ENCODE measurements at places on chromosomes 2 and 18.

DNA sequence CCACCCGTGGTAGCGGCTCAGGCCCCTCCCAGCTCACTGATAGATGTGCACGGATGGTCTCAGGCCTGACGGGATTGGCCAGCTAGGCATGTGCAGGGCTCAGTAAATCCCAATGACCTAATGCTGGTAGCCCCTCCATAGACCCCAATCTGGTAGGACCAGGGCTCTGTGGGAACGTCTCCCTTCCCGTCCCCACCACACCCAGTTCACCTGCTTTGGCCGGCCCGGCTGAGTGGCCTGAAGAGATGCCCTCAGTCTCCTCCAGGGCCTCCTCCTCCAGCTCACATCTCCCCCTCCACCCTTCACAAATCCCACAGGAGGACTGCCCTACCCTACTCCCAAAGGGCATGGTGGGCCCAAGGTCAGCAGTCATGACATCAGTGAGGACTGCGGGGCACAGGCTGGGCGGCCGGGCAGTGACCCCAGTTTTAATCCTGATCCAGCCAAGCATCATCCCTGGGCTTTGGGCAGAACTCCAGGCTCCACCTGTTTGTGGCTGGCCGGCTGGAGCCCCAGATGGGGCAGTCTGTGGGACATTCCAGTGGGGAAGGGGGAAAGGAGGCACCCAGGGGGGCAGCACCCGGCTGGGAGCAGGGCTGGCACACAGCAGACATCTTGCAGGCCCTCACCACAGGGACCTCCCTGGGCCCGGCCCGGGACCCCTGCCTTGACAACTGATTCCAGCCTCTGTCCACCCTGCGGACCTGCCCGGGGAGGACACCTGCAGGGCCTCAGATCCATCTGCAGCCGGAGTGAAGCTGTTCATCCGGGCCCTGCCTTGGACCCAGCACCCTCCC lies 2.3 kb downstream of the KIF1A start:
- peak; percentile 21 for DNase-seq

- DNase-seq = no peak
These were observed 91.1 kb downstream of the ZNF532 start for GRCh38 chr18:58955738-58956137.

- no peak for DNase-seq
These were observed 50.8 kb downstream of the SUMO1 start for GRCh38 chr2:202187570-202187969.

- no peak for DNase-seq
These were observed 8.2 kb downstream of the ZFP36L2 start for GRCh38 chr2:43218155-43218701.

DNA sequence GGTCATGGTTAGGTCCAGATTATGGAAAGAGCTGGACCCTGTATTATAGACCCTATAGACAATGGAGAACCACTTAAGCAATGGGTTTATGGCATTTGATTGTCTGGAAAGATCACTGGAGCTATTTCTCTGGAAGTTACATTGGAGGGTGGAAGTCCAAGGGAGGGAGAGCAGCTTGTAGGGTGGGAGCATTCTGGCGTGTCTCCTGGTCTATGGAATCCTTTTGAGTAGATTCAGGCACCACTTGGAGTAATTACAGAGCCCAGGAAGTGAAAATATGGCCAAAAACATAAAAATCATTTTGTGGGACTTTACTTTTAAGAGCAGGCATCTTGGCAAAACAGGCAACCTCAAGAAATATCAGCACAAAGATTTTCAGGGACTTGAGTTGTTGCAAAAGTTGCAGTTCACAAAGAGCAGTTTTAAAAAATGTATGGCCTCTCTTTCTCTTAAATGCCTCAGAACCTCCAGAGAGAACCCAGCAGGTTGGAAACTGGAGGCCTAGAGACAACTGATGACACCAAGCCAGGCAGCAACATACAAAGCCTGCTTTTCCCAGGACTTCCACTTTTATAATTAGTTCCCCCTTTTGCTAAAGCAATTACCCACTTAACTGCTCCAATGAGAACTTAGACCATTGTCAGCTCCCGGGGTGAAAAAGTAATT lies 331.0 kb downstream of the MYCN start:
- DNase-seq = no peak

- no peak for DNase-seq
These were observed 113.7 kb downstream of the PRKCE start for GRCh38 chr2:45765007-45765727.

DNA sequence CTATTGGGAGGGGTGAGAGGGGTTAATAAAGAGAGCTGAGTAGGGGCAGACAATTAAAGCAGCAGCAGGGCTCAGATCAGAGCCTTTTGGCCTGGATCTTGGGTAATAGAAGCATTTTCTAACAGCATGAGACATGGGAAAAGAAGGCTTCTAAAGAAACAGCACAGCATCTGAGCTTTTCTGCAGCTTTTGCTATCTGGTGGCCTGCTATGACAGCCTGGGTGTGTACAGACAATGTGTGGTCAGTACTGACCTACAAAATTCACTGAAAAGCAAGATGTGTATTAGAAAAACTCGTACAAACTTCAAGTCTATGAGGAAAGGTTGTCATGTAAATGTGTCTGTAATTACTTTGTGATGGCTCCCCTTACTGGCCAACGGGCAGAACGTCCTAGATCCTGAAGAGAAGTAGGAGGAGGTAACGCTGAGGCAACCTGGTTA lies 95.6 kb downstream of the GALNT3 start:
- peak; percentile 61 for DNase-seq

GRCh38 chr18:9934274-9934673 lies 20.5 kb downstream of the VAPA start:
- DNase-seq = no peak

- DNase-seq = no peak
These were observed 1210.4 kb upstream of the ACVR2A start for GRCh38 chr2:146634230-146635097.

DNA sequence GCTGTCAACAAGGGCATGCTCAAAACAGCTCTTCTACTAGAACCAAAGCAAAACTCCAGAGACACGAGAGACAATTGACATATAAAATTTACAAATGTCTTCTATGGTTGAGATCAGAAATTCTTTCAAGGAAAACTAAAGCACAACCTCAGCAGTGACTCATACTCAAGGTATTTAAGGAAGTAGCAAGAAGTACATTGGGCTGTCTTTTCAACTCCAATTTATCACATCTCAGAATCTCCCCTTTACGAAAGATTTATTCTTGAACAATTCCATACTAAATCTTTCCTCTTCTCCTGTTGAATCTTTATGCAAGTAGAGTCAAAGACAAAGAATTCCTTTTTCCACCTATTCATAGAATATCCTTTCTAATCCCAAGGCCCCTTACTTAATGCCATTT lies 324.0 kb downstream of the IRS1 start:
- DNase-seq = no peak

DNA sequence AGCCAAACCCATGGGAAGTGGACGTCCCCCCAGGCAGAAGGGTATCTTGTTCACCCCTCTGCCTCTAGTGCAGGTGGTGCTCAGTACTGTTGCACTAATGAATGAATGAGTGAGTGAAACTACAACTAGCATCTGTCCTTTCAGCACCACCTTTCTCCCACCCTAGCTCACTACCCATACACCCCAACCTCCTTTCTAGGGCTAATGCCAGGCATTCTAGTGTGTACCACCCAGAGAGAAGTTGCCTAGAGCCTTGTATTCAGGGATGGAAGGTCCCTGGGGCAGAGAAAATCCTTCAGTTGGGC lies 22.5 kb downstream of the CCT7 start:
- no peak for DNase-seq

GRCh38 chr2:147715807-147716206 lies 129.0 kb upstream of the ACVR2A start:
- no peak for DNase-seq

DNA sequence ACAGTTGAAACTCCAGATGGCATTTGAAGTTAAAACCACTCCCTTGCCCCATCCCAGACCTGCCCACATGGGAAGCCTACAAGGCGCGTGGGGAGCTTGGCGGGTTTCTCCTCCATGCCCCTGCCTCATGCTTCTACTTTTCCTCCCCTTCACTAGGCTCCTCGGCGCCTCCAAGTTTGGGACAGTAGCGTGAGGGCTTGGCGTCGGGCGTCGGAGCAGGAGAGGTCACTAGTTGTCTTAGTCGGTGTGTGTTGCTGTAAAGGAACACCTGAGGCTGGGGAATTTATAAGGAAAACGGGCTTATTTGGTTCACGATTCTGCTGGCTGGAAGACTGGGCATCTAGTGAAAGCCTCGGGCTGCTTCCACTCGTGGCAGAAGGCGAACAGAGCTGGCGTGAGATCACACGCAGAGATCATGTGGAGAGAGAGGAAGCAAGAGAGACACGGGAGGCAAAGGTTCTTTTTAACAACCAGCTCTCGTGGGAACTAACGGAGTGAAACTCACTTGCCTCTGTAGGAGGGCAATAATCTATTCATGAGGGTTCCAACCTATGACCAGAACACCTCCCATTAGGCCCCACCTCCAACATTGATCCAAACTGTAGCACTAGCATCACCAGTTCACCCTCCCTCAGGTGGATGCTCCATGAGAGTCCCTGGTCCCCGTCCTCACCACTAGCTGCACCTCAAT lies 25.3 kb downstream of the ITM2C start:
- DNase-seq = no peak

- no peak for DNase-seq
These were observed 140.7 kb upstream of the FN1 start for GRCh38 chr2:215576572-215576971.

- DNase-seq = no peak
These were observed 86.4 kb upstream of the MCFD2 start for GRCh38 chr2:47002031-47002430.

- no peak for DNase-seq
These were observed 820.0 kb upstream of the NXPH2 start for GRCh38 chr2:139600166-139600565.

DNA sequence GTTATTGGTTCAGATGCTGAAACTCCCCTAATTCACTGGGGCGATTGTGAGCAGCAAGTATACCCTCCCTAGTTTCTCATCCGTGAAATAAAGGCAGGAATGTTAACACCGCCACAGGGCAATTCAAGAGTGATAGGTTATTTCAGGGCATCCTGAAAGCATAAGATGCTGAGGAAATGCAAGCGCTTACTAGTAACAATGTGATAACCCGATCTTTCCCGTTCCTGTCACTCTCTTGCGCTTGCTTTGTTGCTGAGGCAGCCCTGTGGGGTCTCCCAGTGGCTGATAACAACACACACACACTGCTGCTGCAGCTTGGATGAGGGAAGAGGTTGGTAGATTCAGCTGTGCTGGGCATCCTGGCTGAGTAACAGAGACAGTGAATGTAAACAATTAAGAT lies 259.3 kb downstream of the AGPS start:
- DNase-seq = no peak

DNA sequence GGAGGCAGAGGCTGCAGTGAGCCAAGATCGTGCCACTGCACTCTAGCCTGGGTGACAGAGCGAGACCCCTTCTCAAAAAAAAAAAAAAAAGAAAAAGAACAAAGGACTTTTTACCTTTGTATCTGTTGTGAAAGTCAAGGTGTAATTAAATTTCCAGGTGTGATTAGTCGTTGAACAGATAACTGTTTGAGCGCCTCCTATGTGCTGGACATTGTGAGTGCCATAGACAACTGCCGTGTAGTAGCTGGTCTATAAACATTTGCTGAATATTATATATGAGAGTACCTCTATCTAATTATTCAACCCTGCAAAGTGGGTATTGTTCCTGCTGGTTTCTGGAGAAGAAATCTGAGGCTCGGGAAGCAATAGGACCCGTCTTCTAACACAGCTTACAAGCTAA lies 71.8 kb downstream of the ASAP2 start:
- no peak for DNase-seq

DNA sequence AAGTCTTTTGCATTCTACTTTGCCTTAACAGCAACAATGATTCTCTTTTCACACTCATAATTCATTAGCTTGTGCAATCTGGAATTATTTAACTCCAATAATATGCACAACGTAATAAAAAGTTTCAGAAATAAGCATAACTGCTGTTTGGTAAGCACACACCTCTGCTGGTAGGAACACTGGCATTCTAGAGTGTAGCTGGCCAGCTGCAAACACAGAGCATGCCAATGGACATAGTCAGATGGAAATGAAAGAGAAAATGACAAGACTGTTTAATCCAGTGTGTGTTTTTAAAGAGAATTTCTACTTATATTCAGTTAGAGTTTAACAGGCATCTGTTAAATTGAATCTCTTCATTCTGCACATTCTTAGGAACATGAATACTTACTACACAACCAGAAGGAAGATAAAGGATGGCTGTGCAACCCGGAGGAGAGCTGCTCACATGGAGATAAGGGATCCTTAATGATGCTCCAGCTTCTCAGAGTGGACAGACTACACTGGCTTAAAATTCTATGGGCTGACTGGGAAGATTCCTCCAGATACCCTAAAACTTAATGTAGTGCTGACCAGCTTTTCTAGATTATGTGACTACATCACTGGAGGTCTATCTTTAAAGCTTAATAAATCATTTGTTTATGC lies 94.6 kb upstream of the CHAC2 start:
- no peak for DNase-seq

DNA sequence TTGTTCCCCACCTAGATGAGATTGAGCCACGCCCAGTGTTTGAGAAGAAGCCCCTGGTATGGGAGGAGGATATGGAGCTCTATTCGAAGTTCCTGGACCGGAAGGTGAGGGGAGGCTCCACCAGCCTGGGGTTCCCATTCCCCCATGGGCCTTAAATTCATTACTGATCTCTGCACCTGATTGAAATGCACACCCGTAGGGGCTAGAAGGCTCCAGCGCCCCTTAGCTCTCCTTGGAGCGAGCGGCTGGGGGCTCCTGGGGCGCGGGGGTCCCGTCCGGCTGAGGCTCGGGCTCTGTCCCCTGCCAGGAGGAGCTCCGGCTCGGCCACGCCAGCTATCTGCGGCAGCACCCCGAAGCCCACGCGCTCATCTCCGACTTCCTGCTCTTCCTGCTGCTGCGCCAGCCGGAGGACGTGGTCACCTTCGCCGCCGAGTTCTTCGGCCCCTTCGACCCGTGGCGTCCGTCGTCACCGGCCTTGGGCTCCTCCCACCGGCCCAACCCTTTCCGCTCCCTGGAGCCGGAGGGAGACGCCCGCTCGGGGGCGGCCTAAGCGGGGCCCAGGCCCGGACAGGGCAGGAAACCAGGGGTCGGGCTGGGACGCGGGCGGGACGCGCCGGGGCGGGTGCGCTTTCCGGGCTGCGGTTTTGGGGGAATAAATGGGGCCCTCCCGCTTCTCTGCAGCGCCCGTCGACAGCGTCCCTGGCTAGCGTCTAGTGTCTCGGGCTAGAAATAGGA lies 10.9 kb downstream of the CATIP start:
- DNase-seq = no peak

- no peak for DNase-seq
These were observed 17.0 kb upstream of the CYTIP start for GRCh38 chr2:157460897-157461296.

Data from D341Med (cell line).